Stimulated activated CD4-positive, alpha-beta T cell treated with anti-CD3 and anti-CD28 coated beads, Interleukin-1b, Interleukin-23, amount 100 ng/mL, for 1 hour (primary cell): ENCODE measurements at places on chromosomes 2 and 18.

DNA sequence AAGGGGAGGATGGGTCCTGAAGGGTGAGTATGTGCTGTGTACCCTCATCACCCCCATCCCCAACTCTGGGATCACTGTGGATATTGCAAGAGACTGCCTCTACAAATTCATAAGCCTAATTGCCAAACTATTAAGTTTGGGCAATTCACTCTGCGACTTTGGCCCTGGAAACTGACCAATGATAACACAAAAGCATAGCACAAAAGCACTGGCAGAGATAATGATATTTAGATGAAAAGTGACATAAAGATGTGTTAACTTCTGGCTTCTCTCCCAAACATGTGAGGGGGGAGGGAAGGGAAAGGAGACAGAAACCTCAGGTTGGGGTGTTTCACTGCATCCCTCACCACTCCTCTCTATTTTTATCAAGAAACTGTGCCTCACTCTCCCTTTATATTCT, 150.3 kb downstream of the SATB2 start:
- no peak for DNase-seq

- DNase-seq = no peak
Measured at GRCh38 chr2:26786207-26787028, 562 bp downstream of the CENPA start.

GRCh38 chr2:34875091-34875745, 1276.1 kb upstream of the FAM98A start:
- DNase-seq = no peak

GRCh38 chr18:31946305-31947046, 3.5 kb upstream of the TRAPPC8 start:
- DNase-seq = no peak

DNA sequence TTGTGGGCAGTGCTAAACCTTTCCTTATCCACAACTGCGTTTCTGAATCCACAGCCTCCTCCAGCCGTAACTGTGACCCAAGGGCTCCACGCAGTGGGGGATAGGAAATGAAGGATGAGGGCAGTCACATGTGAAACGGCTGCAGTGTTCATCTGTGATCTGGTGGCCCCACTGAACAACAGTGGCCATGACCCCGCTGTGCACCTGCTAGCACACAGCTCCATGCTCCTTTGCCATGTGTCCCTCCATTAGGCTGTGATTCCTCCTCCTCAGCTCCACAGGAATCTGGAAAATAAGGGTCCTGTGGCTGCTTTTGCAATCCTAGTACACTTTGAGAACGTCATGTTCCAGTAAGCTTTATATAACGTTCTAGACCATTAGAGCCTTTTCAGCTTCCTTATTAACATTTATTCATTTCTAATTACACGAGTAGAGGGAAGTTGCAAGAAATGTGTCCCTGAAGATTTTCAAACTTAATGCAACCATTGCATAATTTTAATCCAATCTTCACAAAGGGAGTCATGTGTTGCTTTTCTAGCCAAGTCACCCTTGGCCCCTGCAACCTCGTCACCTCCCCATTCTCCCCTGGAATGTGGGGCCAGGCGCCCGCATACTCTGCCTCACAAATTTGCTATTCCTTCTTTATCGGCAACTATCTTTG, 7.1 kb upstream of the NAPG start:
- DNase-seq = no peak

GRCh38 chr2:120293096-120294007, 40.7 kb downstream of the RALB start:
- DNase-seq = no peak

DNA sequence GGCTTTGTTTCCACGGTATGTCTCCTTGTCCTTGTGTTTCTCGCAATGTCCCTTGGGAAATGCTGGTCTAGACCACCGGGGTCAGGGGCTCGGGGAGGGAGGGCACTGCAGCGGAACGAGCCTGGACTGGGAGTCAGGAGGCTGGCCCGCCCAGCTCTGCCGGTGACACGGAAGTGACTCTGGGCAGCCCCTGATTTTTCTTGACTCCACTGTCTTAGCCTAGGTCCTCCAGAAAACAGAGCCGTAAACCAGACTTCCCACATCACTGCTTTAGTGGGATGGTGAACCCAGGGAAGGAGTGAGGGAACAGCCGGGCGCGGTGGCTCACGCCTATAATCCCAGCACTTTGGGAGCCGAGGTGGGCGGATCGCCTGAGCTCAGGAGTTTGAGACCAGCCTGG, 144.2 kb downstream of the ASB1 start:
- DNase-seq = no peak

DNA sequence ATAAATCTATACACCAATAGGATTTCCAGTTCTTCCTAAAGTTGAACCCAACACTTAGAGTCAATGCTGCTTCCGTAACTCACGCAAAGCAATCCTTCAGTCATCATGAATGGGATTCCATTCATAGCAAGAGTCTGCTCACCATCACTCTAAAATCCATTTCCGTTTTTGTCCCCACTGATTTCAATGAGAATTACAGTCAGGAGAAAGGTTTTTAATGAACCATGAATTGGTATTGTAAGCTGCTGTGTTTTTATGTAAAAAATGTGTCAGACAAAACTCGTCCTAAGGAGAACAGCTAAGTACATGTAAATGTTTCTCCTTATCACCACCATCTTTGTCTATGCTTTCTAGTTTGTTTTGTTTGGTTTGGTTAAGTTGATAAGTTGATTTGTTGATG, 391.5 kb downstream of the IRS1 start:
- no peak for DNase-seq

DNA sequence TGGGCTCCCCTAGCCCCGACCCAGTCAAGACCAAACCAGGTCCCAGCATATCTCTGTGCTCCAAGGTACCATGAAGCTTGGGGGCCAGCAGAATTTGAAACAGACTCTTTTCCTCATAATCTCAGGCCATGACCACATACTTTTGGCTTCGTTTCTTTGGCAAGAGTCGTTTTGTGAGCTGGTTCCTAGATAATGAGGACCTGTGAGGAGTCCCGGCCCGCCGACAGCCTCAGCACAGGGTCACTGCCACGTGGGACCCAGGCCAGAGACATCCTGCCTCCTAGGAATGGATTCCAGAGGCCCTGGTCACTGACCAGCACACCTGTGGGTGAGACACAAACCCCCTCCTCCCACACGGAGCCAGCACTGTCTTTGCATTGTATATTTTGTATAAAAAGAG, 73.5 kb downstream of the VAPA start:
- DNase-seq = no peak

DNA sequence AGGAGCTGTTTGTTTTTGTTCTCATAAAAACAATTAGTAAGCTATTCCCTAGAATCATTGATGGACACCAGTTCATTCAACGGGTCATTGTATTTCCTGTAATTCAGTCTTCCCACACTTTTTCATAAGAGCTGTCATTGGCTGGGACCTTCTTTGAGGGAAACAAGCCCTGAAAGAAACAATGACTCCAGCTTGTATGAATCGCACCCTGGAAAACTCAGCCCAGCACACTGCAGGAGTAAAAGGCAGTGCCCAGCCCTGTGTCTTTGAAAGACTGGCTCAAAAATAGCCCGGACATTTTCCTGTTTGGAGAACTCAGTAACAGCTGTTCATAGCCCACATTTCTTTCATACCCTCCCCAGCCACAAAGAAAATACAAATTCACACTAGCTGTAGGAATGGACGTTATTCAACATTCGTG, 81.5 kb downstream of the NCKAP5 start:
- DNase-seq = no peak
